Thymus (tissue), 14 donors: ENCODE measurements at places on chromosomes 1 and 21. TPM values are rescaled to one million over a fixed set of nuclear protein-coding genes. Genes with fewer than 3 reads are reported as not detected.

DNA sequence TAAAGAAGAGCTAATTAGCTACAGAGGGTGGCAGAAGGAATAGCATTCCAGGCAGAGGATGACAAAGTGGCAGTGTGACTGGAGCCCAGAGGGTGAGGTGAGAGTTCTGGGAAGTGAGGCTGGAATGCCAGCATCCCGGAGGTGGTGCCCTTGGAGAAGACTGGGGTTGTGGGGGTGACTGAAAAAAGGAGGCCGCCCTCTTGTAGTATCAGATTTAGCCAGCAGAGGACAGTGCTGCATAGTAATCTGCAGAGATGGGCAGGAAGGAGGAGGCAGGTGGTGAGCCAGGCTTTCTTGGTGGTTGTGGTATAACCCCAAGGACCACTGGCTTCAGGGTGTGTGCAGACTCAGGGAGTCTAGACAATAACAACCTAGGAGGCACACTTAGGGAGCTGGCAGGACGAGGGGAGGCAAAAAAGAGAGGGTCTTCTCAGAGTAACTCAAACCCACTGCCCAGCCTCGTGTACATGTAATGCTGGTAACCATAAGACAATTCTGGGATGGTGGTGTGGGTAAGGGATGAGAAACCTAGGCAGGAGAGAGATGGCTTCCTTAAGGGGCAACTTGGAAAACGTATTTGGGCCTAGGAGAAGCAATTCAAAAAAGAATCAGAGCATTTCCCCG is 30.5 kb downstream of the MROH7 start:
- H3K27me3 ChIP-seq: no peaks in the 10 kb centered on the region
- no peaks in the 10 kb centered on the region for H3K4me1 ChIP-seq
- no peak overlapping the region for H3K27ac ChIP-seq
- DNase-seq: no peak
- H3K36me3 ChIP-seq: no peaks in the 10 kb centered on the region
- no peak overlapping the region for H3K4me3 ChIP-seq

DNA sequence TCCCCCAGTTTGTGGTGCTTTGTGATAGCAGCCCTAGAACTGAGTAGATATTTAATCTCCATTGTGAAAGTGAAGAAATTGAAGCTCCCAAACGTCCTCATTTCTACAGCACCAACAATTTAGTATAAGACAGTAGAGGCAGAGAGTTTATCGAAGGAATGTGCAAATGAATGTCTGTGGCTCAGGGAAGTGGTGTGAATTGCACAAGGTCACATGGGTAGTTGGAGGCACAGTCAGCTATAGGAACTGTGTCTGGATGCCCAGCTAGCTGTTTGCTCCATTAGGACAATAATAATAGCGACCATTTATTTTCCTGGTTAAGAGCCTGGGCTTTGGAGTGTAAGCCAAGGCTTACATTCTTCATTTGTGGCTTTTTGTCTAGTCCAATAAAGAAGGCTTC is 144.4 kb upstream of the USP24 start:
- H3K4me3 ChIP-seq: no peak overlapping the region
- no peak overlapping the region for H3K27ac ChIP-seq
- no peaks in the 10 kb centered on the region for H3K27me3 ChIP-seq
- H3K4me1 ChIP-seq: peaks cover 36% of the 10 kb centered on the region
- H3K36me3 ChIP-seq: no peaks in the 10 kb centered on the region
- no peak for DNase-seq

CADM3 gene
- total RNA-seq: 0.42 TPM

GRCh38 chr1:205270271-205270670 is 42.5 kb downstream of the TMCC2 start:
- H3K27ac ChIP-seq: no peak overlapping the region
- H3K4me3 ChIP-seq: no peak overlapping the region
- no peak for DNase-seq
- H3K4me1 ChIP-seq: peaks cover 16% of the 10 kb centered on the region
- H3K27me3 ChIP-seq: peaks cover 55% of the 10 kb centered on the region

DNA sequence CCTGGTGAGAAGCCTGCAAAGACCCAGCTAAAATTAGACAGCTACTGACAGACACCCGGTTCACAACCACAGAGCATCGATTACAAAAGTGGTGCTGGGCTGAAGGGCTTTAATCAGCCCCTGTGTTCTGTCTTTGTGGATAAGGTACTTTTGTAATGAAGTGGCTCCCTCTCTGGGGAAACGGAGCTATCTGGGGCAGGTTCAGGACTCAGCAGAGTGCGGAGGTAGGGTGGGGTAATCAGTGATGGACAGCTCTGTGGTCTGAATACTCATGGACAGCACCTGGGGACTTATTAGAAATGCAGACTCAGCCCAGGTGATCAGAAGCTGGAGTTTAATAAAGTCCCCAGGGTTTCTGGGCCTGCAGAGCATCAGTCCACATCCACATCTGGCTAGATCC is 152.0 kb downstream of the MATN1 start:
- DNase-seq: no peak
- no peak overlapping the region for H3K27ac ChIP-seq
- no peaks in the 10 kb centered on the region for H3K27me3 ChIP-seq
- no peaks in the 10 kb centered on the region for H3K4me1 ChIP-seq
- H3K4me3 ChIP-seq: no peak overlapping the region

- no peaks in the 10 kb centered on the region for H3K36me3 ChIP-seq
- H3K4me3 ChIP-seq: peak overlapping the region; percentile 4
- H3K4me1 ChIP-seq: peaks cover 27% of the 10 kb centered on the region
- no peaks in the 10 kb centered on the region for H3K27me3 ChIP-seq
- peak overlapping the region; percentile 53 for H3K27ac ChIP-seq
These were observed 3.2 kb downstream of the SLAMF6 start for GRCh38 chr1:160519642-160520435.

DNA sequence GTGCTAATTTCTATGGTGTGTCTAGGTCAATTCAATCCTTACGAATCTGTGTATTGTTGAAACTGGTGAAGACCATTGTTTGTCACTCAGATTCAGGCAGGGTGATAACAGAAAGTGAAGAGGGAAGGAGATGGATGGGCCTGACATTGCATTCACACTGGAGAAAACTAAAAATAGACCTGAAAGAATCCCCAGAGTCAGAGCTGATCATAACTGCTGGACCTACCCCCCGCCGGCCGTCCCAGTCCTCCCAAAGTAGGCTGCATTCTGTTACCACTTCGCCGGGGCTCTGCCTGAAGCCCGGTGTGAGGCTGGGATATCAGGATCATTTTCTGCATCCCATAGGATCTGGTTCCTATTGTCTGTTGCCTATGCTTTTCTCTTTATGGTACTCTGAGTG is 121.1 kb downstream of the NUF2 start:
- H3K36me3 ChIP-seq: no peaks in the 10 kb centered on the region
- no peaks in the 10 kb centered on the region for H3K27me3 ChIP-seq
- H3K4me1 ChIP-seq: no peaks in the 10 kb centered on the region
- H3K4me3 ChIP-seq: no peak overlapping the region

- H3K4me1 ChIP-seq: no peaks in the 10 kb centered on the region
- DNase-seq: no peak
- no peaks in the 10 kb centered on the region for H3K27me3 ChIP-seq
- no peaks in the 10 kb centered on the region for H3K36me3 ChIP-seq
- no peak overlapping the region for H3K27ac ChIP-seq
These were observed 68.8 kb downstream of the SMYD2 start for GRCh38 chr1:214349781-214350180.

GRCh38 chr21:42142627-42143026 is 71.5 kb downstream of the UMODL1 start:
- H3K27ac ChIP-seq: no peak overlapping the region
- no peak for DNase-seq
- H3K36me3 ChIP-seq: peaks cover 2% of the 10 kb centered on the region
- H3K27me3 ChIP-seq: no peaks in the 10 kb centered on the region

DNA sequence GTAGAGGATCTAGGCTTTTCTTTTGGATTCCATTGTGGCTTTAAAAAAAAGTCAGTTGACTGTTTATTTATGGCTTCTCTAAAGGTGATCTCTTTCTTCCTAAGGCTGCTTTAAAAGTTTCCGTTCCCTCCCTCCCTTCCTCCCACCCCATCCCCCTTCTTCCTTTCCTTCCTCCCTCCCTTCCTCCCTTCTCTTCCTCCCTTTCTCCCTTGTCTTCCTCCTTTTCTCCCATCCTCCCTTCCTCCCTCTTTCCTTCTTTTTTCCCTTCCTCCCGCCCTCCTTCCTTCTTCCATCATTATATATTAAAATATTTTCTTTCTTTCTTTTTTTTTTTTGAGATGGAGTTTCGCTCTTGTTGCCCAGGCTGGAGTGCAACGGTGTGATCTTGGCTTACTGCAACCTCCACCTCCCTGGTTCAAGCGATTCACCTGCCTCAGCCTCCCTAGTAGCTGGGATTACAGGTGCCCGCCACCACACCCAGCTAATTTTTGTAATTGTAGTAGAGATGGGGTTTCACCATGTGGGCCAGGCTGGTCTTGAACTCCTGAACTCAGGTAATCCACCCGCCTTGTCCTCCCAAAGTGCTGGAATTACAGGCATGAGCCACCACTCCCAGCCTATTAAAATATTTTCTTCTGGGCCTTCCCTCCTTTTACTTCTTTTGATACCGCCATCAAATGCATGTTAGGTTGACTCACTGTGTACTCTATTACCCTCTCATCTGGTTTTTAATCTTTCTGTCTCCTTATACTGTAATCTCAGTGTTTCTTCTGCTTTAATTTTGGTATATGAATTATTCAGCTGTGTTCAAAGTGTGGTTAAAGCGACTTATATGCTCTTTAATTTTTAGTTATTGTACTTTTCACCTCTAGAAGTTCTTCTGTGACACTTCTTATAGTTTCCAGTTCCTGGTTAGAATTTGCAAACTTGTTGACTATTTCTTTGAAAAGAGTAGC is 59.2 kb upstream of the ATP5PO start:
- peaks cover 11% of the 10 kb centered on the region for H3K36me3 ChIP-seq
- H3K4me1 ChIP-seq: peaks cover 22% of the 10 kb centered on the region
- H3K4me3 ChIP-seq: no peak overlapping the region
- H3K27ac ChIP-seq: no peak overlapping the region
- H3K27me3 ChIP-seq: no peaks in the 10 kb centered on the region

BNIPL gene
- 0.52 TPM for total RNA-seq

DNA sequence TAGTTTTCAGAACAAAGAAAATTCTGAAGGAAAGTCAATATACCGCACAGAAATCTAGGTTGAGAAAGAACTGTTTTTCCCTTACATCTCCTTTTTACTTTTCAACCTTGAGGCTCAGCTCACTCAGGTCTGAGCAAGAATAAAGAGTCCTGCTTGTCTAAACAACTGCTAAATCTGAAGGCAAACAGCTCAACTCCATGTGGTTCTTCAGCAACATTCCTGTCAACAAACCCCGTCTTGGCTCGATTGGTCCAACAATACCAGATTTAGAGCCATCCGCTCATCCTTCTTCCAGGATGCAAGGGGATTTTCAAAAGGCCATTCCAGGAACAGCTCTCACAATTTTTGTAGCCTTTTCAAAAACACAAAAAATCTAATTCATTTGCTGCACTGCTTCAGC is 119.8 kb downstream of the HLCS start:
- H3K4me3 ChIP-seq: no peak overlapping the region
- no peak overlapping the region for H3K27ac ChIP-seq
- no peaks in the 10 kb centered on the region for H3K36me3 ChIP-seq
- DNase-seq: no peak
- no peaks in the 10 kb centered on the region for H3K4me1 ChIP-seq

- no peak overlapping the region for H3K4me3 ChIP-seq
- no peak for DNase-seq
- H3K36me3 ChIP-seq: no peaks in the 10 kb centered on the region
- no peak overlapping the region for H3K27ac ChIP-seq
- no peaks in the 10 kb centered on the region for H3K27me3 ChIP-seq
These were observed 22.7 kb downstream of the CLIC6 start for GRCh38 chr21:34691390-34692032.

KCNC4 gene
- total RNA-seq: 3.0 TPM

DNA sequence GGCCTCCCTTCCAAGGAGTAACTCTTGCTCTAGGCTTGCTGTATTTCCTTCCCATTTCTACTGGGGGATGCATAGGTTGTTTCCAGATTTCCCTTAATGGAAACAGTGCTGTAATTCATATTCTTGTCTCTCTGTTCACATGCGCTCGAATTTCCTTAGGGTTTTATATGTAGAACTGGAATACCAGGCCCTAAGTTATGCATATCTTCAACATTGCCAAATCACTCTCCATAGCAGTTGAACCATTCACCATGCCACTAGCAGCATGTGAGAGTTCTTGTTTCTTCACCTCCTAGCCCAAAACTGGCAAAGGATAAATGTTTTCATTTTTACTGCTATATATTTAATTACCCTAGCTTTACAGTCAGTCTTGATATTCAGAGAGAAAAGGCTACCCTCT is 12.8 kb downstream of the MAP10 start:
- DNase-seq: no peak
- no peak overlapping the region for H3K4me3 ChIP-seq
- H3K36me3 ChIP-seq: no peaks in the 10 kb centered on the region
- no peaks in the 10 kb centered on the region for H3K27me3 ChIP-seq

- no peaks in the 10 kb centered on the region for H3K4me1 ChIP-seq
- no peak for DNase-seq
- H3K27ac ChIP-seq: no peak overlapping the region
- no peak overlapping the region for H3K4me3 ChIP-seq
These were observed 137.4 kb downstream of the FAM78B start for GRCh38 chr1:166029196-166029945.

DNA sequence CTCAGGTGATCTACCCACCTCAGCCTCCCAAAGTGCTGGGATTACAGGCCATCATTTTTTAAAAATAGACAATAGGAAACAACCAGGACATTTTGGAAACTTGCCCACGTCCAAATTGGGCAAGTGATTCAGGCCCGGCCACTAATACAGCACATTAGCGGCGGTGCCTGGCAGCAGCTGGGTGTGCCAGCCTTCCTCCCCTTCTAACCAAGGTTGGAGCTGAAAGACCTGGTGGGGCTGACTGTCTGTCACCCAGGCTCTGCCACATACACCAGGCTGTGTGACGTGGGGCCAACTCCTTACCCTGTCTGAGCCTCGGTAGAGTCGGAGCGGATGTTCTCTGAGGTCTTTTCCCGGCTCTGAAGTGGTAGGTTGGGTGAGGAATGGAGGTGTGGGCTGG is 29.6 kb upstream of the TMEM51 start:
- no peak for DNase-seq
- no peak overlapping the region for H3K27ac ChIP-seq
- no peak overlapping the region for H3K4me3 ChIP-seq
- no peaks in the 10 kb centered on the region for H3K36me3 ChIP-seq
- no peaks in the 10 kb centered on the region for H3K4me1 ChIP-seq
